ENCODE measurements at places on chromosomes 6 and 20. TPM values are rescaled to one million over a fixed set of nuclear protein-coding genes. Genes with fewer than 3 reads are reported as not detected.
A peak's percentile ranks its signal among the peaks of the same experiment; 100 is the strongest.

- peak; percentile 69 for DNase-seq
Measured at GRCh38 chr6:74431873-74432580, 736.0 kb downstream of the CD109 start.

GRCh38 chr20:24970030-24970553 is 21.0 kb downstream of the CST7 start:
- DNase-seq, result no peak

The ZNF322 gene
- total RNA-seq, result 18.9 TPM

DNA sequence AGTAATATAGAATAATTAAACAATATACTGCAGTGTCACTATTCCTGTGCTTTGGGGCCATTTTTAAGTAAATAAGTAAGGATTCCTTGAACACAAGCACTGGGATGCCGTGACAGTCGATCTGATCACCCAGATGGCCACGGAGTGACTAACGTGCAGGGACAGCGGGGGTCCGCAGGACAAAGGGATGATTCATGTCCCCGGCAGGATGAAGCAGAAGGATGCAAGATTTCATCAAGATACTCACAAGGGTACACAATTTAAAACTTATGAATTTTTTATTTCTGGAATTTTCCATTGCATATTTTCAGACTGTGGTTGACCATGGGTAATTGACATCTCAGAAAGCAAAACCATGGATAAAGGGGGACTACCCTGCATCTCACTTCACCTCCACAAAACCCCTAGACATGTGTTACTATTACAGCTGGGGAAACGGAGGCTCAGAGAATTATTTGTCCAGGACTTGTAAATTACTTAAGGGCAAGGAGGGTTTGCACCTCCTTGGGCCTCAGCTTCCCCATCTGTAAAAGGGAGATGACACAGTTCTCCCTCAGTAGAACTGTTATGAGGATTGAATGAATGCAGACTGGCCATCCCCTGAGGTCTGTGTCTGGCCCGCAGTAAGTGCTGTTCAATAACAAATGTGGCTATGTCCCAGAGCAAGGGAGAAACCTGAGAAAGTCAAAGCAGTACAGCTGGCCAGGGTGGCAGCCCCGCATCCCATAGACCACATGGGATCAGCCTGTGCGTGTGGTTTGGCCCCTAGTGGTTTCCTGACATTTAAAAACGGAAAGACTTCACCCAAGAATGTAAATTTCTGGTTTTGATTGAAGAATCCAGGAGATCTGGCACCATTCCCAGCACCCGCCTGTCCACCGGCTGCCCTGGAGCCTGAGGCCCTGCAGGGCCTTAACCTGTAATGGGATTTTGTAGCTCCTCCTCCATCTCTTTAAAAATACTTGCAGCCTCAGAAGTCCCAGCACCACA is 235.5 kb downstream of the BMP7 start:
- peak; percentile 27 for DNase-seq

GRCh38 chr6:149855741-149856140 is 8.4 kb downstream of the LRP11 start:
- DNase-seq, result no peak

The HCRTR2 gene
- total RNA-seq, result not detected

- no peak for DNase-seq
Measured at GRCh38 chr6:16754876-16755275, 6.4 kb downstream of the ATXN1 start.

DNA sequence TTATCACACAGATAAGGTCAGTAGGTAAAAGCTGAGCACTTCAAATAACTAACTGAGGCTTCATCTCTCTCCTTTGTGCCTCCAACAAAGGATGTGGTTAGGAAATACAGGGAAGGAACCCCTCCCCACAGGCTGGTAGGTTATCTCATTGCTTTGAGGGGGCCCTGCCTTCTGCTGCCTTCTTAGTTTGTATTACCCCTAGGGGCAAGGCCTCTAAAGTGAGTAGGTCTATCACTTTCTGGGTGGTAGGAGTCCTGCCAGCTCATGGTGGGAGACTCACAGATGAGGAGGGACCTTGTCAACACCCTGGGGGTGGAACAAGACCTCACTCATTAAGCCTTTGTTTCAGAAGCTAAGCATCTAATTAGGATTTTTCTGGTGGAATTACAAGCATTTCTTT is 34.6 kb downstream of the EDN1 start:
- no peak for DNase-seq

The GNMT gene
- not detected for total RNA-seq

DNA sequence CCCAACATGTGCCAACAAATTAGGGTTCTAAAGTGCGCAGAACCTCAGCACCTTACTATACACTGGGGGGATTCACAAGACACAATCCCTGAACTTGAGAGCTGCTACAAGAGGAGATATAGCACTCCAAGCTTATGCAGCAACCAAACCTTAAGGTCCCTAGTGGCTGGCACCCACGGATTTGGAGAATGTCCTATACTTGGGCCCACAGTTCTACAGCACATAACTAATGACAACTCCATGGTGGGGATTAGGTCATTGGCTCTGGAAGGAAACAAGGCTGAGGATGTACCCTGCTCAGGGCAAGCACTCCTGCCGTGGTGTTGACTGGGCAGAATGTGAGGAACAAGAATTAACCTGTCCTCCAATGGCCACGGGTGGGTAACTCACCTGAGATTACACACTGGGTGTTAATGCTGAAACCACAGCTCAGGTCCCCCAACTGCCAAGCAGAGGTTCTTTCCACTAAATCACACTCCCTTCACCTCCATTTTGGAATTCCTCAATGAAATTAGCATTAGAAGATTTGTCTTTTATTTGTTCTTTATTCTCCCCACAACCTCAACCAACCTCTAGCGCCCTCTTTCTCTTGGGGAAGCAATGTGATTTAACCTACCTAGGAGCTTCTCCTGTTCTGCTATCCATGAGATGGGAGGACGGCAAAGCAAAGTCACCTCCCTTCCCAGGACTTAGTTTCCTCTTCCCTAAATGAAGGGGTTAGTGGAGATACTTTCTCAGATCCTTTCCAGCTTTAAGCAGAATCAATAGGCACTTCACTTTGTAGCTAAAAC is 32.0 kb downstream of the TRERF1 start:
- no peak for DNase-seq

The SLC32A1 gene
- total RNA-seq, result not detected

Measured in IMR-90 (cell line).